ENCODE measurements at places on chromosomes 2 and 18.
A peak's percentile ranks its signal among the peaks of the same experiment; 100 is the strongest.

DNA sequence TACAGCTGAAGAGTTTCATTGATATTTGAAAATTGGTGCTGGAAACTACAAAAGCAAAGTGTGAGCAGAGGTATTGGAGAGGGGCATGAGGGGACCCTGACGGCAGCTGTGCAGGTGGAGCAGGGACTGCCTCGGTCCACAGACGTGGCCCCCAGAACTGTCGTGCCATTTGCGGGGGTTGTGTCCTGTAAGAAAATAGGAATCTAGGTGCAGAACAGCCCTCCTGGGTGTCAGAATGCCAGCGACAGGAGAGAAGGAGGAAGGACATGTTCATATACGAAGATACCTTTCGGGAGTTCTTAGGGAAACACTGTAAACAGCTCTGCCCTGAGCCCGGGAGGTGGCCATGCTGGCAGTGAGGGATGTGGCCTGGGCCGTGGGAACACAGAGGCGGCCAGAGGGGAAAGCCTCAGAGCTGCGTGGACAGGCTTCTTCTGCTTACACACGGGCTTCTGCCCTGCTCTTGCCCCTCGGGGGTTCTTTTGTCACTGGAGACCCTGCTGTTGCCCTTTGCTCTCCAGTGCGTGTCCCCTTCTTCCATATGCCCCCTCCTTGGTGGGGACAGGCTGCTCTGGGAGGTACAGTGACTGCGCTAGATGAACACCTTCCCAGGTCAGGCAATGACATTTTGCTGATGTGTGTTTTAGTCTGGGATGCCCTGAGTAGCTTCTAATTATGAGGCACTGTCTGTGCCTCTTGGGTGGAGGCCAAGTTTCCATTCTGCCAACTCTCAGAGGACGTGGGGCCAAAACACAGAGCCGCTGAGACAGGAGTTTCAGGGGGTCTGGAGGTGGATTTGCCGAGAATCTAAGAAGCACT, 81.9 kb upstream of the TXNDC2 start:
- DNase-seq: peak; percentile 41

- no peak for DNase-seq
Observed at GRCh38 chr18:48534364-48534763, 4.5 kb upstream of the CTIF start.

DNA sequence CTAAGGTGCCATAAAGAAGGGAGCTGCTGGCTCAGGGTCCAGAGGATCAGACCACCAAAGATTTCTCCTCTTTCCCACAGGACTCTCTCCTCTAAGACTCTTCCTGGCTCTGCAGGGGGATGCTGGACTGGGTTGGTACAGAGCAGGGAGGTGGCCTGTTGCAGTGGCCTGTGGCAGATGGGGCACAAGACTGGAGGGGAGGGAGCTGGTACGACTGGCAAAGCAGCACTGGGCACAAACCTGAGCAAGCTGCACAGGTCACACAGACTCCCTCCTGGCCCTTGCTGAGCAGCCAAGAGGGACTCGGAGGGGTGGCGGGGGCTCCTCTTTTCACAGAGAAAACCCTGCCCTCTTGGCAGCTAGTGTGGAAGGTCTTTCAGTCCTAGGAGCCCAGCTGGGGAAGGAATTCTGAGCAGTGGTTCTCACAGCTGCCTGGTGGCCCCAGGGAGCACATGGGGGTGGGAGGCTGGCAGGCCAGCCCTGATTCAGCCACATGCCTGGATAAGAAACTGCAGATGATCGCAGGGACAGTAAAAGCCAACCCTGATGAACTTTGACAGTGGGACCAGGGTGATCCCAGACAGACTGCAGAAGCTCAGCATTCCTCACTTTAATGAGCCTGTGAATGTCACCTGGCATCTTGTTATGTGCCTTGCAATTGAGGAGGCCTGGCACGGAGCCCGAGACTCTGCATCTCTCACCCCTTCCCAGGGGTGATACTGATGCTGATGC, 32.5 kb upstream of the ACAA2 start:
- DNase-seq: no peak

DNA sequence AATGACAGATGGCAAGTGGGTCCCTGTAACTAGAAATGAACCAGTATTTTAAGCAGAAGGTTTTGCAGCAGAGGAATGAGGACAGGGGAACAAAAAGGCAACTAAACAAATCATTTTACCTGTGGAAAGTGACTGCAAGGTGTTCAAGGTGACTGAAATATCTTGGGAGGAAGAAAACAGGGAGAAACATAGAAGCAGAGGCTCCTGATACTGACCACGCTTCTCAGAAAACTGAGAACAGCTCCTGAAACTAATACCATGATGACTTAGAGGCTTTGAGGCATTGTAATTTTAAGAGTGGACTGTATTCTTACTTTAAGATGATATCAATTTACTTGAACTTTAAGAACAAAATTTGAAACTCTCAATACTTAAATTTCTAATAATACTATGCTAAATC, at the start of gene DYTN:
Gene DYTN, minus strand, starts transcription at position 101 of the 400 bp plus-strand sequence. CDS start 117 bp downstream, outside the sequence.
- no peak for DNase-seq

GRCh38 chr18:74856434-74856833, 258.8 kb downstream of the ZNF407 start:
- no peak for DNase-seq

DNA sequence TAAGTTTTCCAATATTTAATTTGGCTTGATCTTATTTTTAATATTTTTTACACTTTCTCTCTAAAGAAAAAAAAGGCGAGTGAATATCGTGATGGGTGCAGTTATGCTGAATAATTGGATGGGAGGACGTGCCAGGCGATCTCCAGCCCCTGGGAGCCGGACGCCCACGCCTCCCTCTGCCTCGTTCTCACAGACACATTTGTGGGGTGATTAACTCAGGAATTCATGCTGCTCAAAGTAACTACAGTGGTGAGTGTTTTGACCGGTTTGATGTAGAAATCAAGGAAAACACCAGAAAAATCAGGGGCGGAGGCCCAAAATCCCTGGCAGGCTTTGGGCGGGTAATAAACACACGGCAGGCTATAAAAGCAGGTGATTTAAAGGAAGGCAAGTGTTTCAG, 736.8 kb upstream of the SALL3 start:
- no peak for DNase-seq

DNA sequence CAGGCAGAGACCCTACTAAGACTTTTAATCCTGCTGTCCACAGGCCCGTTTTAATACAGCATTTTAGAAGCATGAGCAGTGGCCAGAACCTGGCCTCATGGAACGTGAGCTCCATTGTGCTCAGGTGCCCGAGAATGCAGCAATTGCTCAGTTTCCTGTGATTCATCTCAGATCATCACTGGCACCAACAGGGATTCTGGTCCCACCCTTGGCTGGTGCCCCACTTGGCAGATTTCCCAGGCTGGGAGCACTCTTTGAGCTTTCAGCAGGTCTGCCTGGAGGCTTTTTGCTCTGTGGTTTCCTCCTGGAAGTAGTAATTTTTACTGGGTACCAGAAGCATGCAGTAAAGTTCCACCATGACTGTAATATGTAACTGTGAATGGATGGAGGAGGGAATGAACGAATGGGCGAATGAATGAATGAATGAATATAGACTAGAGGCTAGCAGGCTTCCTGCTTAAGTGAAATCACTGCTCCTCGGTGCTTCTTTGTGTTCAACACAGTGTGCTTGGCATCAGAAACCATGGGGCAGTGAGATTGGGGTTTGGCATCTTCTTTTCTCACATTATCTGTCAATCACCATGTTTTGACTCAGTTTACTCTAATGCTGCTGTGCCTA, 312.9 kb downstream of the PRKCE start:
- DNase-seq: no peak

GRCh38 chr2:120934574-120935338, 199.1 kb downstream of the GLI2 start:
- DNase-seq: no peak

- no peak for DNase-seq
Observed at GRCh38 chr18:25229081-25229480, 122.9 kb downstream of the ZNF521 start.

GRCh38 chr2:161415034-161415986, 787 bp upstream of the TBR1 start:
- DNase-seq: no peak

GRCh38 chr18:56982766-56983165, 164.1 kb upstream of the BOD1L2 start:
- no peak for DNase-seq

GRCh38 chr2:66428986-66429612, 5.8 kb upstream of the MEIS1 start:
- peak; percentile 71 for DNase-seq

- no peak for DNase-seq
Observed at GRCh38 chr2:107932488-107932887, 53.8 kb upstream of the SLC5A7 start.

DNA sequence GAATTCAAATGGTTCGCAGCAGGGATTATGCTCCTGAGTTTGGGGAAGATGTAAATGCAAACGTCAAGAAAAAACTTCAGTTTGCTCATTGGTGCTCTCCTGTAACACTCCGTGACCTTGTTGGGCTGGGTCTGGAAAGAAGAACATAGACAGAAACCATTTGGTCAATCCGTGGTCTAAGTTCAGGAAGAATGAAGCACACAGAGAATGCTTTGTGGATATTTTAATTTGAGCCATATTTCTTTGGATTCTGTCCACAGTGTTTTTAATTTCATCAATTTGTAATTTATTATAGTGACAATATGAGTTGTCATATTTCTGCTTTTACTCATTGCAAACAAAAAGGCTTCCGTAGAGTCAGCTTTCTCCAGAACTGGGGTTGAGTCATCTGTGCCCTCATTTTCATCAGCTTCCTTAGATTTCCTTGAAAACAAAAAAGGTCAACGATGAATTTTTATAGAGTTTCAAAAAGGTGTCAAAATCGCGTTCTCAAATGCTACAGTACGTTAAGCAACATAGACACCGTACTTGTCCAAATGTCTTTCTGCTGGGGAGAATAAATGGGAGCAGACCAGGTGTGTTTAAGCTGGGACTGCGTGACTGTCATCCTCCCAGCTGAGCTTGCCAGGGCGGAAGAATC, 606.4 kb downstream of the RNF144A start:
- DNase-seq: no peak

DNA sequence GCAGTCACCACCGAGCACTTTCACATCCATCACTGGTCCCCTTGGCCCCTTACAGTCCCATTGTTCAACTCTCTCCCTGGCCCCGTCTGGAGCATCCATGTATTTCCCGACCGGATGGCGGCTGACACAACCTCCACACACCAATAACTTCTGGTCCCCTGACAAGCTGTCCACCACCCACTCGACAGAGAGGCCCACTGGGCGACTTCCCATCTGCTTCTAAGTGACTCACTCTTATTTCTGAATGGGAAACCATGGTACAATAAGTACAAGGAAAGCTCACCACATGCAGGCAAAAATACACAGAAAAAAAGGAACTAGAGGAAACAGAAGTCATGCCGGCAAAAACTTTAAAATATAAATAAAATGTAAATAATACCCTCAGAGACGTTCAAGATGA, 82.9 kb upstream of the RAB12 start:
- DNase-seq: no peak

GRCh38 chr2:85438201-85439024, 19.9 kb downstream of the SH2D6 start:
- no peak for DNase-seq

DNA sequence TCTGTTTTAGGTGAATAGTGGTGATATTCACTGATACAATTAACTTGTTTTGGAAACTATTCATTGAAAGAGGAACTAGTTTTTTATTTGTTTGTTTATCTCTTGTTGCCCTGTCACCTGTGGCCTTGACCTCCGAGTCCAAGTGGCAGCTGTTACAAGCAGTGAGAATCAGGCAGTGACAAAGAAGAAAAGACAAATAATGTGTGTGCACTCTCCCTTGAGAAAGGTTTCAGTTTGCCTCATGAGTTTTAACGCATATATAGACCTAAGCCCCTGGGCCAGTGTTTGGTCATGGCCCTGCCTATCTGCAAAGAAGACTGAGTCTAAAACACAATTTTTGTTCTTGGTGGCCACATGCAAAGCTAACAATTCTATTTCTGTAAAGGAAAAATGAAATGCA, 15.3 kb downstream of the KYNU start:
- no peak for DNase-seq

DNA sequence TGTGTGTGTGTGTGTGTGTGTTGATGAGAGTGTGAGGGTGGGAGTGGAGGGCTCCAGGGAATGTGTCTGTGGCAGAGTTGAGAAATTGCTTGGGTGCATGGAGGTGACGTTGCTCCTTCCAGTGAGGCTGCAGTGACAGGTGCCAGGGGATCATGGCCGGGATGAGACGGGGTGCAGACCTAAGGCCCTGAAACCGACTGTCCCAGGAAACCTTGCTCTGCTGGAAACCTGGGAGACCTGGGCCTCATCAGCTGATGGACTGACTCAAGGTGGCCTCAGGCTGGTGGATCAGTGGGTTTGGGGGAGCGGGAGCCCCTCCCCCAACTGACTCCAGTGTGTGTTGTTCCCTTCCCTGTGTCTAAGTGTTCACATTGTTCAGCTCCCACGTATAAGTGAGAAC, 56.6 kb downstream of the INHBB start:
- DNase-seq: no peak

GRCh38 chr18:3036108-3036507, 23.2 kb upstream of the LPIN2 start:
- DNase-seq: no peak

- no peak for DNase-seq
Observed at GRCh38 chr2:150160058-150160457, 327.4 kb downstream of the RND3 start.

GRCh38 chr2:55856936-55857335, 66.6 kb downstream of the EFEMP1 start:
- no peak for DNase-seq

DNA sequence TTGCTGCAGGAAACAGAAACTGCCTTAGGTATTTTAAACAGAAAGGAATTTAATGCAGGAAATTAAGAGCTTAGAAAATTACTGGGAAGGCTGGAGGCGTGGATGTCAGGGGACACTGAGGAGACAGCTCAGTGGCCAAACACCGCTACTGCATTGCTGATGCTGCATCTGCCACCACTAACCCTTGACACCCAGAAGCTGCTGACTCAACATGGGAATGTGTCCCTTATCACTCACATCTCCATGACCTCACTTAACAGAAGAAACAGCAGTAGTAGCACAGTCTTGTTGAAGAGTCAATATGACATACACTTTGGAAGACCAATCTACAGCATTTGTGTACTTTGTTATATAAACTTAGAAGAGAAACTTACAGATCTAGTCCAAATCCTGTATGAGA, 906.1 kb downstream of the SLC4A3 start:
- peak; percentile 10 for DNase-seq

DNA sequence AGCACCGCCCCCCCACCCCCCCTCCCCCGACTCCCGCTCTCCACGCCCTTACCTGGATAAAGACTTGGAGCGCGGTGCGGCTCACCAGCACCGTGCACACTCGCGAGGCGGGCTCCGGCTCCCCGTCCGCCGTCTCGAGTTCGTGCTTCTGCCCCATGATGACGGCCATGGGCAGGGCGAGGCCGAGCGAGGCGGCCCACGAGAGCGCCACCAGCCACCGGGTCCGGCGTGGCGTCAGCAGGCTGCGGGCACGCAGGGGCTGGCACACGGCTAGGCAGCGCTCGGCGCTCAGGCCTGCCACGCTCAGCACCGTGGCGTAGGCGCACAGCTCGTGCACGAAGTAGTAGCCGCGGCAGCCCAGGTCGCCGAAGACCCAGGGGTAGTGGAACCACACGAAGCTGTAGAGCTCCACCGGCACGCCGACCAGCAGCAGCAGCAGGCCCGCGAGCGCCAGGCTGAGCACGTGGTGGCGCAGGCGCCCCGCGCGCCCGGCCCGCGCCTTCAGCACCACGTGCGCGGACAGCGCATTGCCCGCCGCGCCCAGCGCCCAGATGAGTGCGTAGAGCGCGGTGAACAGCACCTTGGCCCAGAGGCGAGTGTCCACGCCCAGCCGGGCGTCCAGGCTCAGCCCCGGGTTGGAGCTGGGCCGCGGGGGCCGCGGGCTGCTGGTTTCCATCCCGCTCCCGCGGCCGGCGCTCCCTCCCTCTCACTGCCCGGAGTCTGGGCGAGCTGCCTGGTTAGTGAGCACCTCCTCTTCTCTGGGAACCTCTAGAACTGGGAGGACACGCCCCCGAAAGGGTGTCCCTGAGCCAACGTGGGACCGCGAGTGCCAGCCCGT, at the start of gene NTSR2:
Gene NTSR2, minus strand, starts transcription at position 742 of the 838 bp plus-strand sequence. Its CDS starts 66 bp downstream, at position 676.
- no peak for DNase-seq

Data from MM.1S (cell line).